ENCODE measurements at places on chromosomes 12 and 14.
A peak's percentile ranks its signal among the peaks of the same experiment; 100 is the strongest.

GRCh38 chr12:68237619-68238018 lies 12.0 kb upstream of the IL26 start:
- no peak for DNase-seq

GRCh38 chr14:55705651-55706364 lies 125.8 kb downstream of the KTN1 start:
- DNase-seq: no peak

DNA sequence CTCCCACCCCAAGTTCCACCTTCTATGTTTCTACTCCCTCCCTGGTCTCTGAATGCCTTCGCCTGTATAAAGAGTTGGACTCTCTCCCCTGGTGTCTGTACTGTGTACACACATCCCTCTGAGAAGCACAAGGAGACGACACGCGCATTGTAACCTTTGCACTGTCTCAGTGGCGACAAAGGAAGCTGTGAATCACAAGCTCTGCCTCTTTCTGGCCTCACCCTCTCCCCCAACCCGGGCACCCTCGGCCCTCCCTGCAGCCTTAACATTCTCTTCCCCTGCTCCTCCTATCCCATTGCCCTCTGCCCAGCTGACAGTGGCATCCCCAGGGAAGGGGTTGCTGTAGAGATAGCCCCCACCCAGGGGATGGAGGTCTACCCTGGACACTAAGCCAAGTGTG lies 2.5 kb upstream of the SMARCD1 start:
- DNase-seq: no peak

GRCh38 chr14:23361763-23362162 lies 3.2 kb downstream of the EFS start:
- no peak for DNase-seq

DNA sequence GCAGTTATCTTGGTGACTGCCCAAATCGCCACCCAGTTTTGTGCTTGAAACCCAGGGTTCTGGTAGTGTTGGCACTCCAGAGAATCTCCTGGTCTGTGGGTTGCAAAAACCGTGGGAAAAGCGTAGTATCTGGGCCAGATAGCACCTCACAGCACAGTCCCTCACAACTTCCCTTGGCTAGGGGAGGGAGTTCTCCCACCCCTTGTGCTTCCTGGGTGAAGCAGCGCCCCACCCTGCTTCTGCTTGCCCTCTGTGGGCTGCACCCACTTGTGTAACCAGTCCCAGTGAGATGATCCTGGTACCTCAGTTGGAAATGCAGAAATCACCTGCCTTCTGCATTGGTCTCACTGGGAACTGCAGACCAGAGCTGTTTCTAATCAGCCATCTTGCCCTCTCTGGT lies 16.4 kb downstream of the CLEC2D start:
- DNase-seq: no peak

- no peak for DNase-seq
Measured at GRCh38 chr14:75204116-75204515, 27.7 kb upstream of the TMED10 start.

- no peak for DNase-seq
Measured at GRCh38 chr12:59010941-59011340, 90.6 kb upstream of the LRIG3 start.

- DNase-seq: no peak
Measured at GRCh38 chr14:59229653-59230406, 41.4 kb downstream of the DAAM1 start.

GRCh38 chr14:77804592-77804991 lies 4.7 kb downstream of the ADCK1 start:
- DNase-seq: peak; percentile 51

DNA sequence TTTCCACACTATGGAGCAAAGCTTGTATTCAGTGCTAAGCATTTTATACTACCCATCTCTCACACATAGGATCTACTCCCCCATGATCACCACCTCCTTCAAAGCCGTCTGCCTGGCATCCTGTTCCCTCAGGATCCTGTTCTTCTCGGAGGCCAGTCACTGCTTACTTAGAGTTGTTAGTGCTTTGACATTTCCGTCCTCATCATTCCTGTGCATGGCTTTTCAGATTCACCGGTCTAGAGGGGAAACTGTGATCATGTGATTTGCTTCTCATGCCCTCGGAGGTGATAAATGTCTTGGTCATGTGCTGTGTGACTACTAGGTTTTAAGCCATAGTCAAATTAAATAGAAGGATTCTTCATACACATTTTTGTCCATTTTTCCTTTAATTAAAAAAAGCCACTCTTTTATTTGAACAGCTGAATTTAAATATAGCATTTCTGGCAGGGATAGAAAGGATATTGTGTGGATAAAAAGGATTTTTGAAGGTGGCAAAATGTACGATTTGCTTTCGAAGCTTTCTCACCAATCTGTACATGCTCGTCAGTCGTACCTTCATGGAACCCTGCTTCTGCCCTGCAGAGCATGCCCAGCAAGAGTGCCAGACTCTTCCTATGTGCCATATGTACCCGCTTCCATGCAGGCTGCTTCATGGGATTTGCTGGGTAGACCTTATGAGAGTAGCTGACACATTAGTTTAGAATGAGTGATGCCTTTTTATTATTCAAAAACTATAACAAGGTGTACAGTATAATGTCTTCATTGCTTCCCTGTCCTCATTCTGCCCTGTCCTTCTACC lies 53.3 kb downstream of the BMAL2 start:
- no peak for DNase-seq

- no peak for DNase-seq
Measured at GRCh38 chr12:130132831-130133511, 29.3 kb upstream of the FZD10 start.
